GM18507 (cell line): ENCODE measurements at places on chromosomes 12 and 14.

DNA sequence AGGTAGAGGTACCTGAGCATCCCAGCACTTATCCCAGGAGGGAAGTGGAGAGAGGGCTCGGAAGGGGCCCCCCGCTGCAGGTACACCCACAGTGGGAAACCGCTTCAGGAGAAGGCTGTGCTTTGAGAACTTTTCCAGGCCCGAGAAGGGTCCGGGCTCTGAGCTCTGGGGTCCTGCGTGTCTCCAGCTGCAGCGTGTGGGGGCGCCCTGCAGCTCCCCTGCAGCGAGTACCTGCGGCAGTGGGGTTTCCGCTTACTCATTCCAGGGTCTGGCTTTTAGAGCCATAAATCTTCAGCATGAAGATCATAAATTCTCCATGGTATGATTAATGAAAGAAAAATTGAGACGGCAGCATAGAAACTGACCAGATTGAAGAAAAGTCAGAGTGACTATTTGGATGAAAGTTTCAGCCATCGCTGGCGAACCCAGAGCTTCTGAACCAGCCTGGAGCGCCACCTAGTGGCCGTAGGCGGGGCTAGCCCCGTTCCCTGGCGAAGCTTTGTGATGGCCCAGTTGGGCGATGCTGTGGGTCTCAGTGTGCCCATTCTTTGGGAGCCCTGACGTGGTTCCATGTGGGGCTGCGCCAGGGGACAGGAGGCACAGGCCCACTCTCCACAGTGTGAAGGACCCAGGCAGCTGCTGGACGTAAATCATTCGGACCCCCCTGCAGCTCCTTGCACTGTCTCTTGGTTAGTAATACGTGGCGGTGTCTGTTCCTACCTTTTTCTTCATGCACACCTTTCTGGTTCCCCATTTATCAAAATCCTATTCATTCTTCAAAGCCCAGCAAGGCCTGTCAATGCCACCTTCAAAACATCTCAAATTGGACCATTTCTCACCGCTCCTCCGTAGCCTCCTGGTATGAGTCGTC is 198.2 kb downstream of the TSPAN9 start:
- DNase-seq = peak; percentile 64

DNA sequence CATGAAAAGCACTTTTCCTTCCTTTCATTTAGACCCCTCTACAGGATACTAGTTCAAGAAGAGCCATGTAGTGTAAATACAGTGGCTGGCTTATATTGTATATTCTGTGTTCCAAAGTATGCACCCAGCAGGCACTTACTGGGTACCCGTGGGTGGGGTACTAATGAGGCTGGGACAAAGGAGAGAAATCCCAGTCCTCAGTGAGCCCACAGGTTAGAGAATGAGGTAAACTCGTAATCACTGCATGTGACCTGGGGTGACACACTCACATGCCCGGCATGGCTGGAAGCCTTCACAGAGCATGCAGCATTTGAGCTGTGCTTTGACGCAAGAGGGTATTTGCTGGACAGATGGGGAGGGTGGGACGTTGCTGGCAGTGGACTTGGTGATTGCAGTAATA is 17.1 kb downstream of the SLC24A4 start:
- DNase-seq = no peak

GRCh38 chr12:86697916-86698640 is 441.9 kb upstream of the MGAT4C start:
- DNase-seq = no peak

DNA sequence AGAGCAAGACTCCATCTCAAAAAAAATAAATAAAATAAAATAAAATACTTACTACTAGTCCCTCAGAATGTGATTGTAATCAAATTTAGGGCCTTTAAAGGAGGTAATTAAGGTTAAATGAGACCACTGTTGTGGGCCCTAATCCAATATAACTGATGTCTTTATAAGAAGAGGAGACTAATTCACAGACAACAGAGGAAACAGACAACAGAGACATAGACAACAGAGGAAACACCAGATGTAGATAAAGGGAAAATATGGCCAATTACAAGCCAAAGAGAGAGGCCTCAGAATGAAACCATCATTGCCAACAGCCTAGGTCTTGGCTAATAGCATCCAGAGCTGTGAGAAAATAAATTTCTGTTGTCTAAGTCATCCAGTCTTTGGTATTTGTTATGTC is 669.0 kb upstream of the FOXG1 start:
- DNase-seq = no peak

DNA sequence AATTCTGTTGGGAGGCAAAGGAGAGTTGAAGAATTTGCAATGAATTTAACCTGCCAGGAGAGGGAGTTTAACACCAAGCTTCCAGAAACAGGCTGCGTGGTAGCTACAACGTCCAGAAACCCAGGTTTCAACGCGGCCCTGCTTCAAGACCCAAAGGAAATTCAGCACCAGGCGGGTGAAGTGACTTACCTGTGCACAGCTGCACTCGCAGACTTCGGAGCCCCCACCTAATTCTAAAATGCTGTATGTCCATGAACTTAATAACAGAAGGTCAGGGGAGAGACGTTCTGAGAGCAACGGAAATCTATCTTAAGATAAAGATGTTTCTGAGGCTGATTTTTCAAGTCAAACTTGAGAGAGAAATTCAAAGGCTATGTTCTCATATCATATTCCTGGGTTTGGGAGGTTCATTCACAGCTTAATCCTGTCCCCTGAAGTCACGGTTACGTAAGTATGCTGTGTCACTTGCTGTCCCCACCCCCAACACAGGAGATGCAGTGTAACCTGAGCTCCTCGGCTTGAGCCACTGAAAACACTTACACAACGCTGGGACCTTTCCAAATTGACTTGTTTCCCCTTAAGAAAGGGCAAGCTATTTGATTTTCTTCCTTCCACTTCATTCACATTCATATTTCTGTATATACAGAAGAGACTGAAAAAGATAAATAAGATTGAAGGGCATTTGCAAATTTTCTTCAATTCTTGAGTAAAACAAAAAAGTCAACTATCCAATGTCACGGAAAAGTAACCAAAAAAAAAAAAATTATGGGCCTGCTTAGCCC is 22.7 kb downstream of the CLIP1 start:
- DNase-seq = peak; percentile 48

DNA sequence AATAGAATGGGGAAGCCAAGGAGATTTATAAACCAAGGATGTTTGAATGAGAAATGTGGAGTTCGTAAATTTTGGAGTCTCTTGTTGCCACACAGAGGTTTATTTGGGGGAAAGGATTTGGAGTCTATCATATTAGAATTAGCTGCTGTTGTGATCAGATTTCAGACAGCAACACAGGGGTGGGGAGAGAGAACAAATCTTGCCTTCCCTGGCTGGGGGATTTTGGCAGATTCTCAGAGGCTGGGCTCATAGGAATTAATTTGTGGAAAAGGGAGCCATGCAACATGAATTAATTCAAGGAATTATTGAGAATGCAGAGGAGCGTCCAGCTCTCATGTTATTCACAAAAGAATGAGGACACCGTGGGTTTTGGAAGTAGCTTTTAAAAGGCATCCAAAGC is 73.9 kb upstream of the PRMT8 start:
- no peak for DNase-seq

- DNase-seq = no peak
Measured at GRCh38 chr14:58718226-58719205, 80.8 kb downstream of the DACT1 start.

- no peak for DNase-seq
Measured at GRCh38 chr12:6181583-6182278, 18.5 kb upstream of the CD9 start.

GRCh38 chr14:58356268-58356667 is 39.5 kb upstream of the TOMM20L start:
- no peak for DNase-seq

- no peak for DNase-seq
Measured at GRCh38 chr12:8698132-8698851, 501 bp downstream of the RIMKLB start.

- DNase-seq = no peak
Measured at GRCh38 chr12:96213869-96214268, 19.7 kb downstream of the ELK3 start.

- DNase-seq = peak; percentile 15
Measured at GRCh38 chr12:27331291-27331926, 1.2 kb upstream of the BMAL2 start.

DNA sequence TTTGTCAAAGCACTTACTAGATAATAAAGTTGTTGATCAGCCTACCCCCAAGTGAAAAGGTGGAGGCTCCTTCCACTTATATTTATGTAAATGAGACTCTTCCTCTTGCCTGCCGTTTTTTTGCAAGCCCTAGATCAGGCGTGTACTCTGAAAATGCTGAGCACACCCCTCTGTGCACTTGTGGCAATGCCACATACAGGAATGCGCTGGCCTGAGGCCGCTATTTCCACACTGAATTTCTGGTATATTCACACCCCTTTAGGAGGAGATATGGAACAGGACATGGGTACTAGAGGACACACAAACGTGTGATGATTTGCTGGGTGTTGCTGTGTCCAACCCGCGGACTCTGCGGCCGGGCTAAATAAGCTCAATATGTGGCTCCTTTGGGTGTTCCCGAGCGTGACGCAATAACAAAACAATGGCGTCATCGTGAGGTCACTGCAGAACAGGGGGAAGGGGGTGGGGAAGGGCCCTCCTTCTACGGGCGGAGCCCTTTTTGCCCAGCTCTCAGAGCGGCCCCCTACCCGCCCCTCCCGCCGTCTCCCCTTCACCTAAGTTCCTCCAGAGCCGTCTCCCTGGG is 554 bp upstream of the TSPAN31 start:
- DNase-seq = no peak

DNA sequence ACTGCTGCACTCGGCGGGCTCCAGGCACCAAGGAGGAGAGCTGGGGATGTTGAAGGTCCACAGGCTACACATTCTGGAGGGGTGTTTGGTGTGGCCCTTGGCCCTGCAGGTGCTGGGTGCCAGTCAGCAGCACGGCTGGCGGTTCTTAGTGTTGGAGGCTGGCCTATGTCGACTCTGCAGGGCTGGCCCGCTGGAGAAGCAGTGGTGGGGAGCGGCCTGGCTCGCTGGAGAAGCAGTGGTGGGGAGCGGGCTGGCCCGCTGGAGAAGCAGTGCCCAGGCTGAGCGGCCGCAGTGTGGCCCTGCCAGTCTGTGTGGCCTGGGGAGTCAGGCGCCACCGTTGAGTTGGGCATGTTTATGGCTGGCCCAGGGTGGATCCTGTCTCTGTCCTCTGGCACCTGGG is 27.3 kb downstream of the MTA1 start:
- DNase-seq = no peak

DNA sequence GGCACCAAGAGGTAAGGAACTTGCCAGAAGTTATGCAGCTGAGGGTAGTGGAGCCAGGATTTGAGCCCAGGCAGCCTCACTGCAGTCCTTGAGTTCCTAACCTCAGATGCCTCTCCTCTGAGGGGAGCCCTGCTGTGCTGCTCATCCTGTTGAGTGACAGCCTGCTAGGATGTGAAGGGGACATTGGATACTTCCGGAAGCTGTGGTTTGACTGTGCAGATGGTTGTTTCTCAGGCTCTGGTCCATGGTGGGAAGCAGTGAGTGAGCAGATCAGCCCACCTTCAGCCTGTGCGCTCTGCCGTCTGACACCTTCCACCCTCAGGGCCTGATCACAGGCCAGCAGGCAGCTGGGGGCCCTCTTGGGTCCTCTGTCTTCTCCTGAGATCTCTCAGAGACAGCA is 253.2 kb downstream of the CACNA1C start:
- no peak for DNase-seq

GRCh38 chr12:2535583-2536204 is 259.1 kb upstream of the FKBP4 start:
- DNase-seq = no peak

- DNase-seq = no peak
Measured at GRCh38 chr12:98243190-98243589, 272.2 kb upstream of the TMPO start.

GRCh38 chr12:79873201-79873600 is 61.7 kb downstream of the PPP1R12A start:
- DNase-seq = no peak

DNA sequence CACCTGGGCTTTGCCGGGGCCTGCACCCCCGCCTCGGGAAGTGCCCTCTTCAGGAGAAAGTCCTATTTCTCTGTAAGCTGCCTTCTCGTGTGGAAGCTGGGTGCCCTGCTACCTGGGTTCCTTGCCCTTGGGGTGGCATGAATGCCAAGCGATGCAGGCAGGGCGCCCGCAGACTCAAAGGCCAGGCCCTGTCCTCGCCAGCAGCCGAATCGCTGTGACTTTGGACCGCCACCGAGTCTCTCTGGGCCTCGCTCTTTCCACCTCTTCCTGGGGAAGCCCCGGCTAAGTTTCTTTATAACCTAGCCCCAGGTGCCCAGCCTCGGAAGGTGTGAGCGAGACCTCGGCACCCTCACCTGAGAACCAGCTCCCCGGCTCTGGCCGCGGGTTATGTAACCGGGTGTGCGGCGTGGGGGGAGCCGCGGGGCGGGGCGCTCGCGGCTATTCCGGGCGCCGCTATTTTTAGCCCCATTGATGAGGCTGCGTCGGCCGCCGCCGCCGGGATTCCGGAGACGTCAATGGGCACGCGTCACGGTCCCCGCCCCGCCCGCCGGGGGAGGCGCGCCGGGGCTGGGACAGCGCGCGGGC is 14.6 kb upstream of the NR4A1 start:
- DNase-seq = peak; percentile 51
